ENCODE measurements at places on chromosomes 5 and 9.

- no peak for DNase-seq
Observed at GRCh38 chr5:102758576-102758975, 3.5 kb downstream of the PAM start.

DNA sequence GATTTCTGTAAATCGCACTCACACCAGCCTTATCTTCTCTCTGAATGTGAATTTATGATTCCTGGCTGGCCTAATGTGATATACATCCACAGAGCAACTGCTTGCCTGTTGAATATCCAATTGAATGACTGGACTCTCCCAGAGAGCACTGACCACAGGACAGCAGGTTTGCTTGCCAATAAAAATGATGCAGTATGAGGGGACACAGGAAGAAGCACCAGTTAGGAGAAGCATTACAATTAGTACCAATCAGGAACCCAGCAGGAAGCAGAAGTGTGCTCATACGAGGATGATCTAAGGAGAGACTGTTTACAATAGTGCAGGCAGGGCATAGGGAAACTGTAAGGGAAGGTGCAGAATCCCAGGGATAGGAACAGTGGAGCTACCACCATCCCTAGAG is 127.2 kb upstream of the ZNF366 start:
- DNase-seq, result no peak

DNA sequence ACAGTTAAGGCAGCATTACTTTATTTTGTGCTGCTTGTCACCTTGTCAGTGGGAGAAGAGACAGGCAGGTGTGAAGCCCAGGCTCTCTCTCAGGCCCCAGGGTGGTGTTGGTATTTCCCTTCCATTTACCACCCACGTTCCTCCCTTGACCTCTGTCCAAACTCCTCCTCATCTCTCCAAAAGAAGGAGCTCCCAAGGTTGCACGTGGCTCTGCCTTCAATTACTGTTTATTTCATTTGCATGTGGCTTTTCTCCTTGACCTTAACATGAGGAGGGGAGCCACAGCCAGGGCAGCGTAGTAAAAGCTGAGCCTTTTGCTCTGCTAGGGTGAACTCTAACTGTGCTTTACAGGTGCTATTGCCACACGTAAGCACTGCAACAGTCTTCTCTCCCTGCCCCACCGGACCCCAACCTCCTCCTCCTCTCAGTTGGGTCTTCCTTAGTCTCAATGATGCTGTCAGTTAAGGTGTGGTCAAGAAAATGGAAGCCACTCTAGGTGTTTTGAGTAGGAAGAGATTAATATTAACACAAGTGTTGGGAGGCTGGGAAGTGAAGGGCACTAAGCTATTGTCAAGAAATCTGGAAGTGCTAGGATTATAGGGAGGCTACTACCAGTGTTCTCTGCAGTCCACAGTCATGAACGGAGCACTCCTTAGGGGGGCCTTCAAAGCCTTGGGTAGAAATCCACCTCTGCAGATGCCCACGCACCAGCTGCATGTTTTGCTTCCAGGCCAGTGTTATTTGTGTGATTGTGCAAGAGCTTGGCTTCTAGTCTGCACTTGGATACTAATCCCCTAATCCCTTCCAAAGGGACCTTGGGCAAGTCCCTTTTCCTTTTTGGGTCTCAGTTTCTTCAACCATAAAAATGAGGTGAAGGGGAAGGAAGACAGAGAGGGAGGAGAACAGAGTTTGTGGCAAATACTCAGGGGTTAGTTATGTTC is 3.9 kb upstream of the ALDH1B1 start:
- no peak for DNase-seq

DNA sequence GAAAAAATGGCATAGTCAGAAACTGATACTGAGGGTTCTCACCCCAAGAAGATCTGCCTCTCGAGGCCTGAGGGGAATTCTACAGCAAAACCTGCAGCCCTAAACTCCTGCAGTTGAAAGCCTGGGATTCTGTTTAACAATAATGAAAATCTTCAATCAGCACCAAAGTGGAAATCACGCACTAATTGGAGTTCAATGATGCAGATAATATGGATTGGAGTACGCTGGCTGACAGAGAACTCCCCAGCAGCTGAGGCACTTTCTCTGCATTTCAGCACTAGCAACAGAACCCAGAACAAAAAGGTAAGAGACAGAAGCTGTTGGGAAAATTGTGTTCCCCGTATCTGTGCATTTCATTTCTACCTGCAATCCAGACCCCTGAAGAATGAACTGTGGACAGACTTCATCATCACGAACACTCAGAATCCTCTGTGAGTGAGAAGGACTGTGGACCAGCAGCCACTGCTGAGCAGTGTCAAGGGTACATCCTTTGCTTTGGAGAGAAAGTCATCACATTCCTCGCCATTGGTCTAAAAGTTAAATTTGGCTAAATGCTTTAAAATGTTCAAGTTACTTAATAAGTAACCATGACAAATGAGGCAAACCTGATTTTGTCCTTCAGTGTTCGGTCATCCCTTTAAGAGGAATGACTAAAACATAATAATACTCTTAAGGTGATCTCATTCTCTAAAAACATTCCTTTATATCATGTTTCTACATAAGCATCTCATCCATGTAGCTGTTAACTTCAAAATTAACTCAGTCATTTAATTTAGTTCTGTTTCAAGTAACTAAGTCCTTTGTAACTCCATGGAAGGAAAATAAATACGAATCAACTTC is 126.1 kb downstream of the GAS1 start:
- no peak for DNase-seq

DNA sequence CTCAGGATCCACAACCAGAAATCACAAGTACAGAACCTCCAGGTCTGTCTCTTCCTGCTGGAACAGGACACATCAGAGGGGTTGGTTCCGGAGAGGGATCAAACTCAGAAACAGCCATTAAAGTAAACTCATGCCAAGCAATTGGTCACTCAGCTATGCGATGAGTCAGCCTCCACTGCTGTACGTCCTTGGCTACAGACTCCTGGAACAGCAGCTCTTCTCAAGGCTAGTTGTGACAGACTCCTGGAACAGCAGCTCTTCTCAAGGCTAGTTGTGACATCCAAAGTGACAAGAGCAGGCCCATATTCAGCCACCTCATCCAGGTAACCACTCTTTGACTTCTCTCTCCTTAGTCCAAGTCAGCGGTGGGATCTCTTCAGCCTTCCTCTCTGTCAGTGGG is at the start of gene SPINK13:
Gene SPINK13, plus strand, starts transcription at position 229 of the 400 bp plus-strand sequence. CDS start 1,279 bp downstream, outside the sequence.
- no peak for DNase-seq

- no peak for DNase-seq
Observed at GRCh38 chr5:145341842-145342241, 493.3 kb downstream of the PRELID2 start.

DNA sequence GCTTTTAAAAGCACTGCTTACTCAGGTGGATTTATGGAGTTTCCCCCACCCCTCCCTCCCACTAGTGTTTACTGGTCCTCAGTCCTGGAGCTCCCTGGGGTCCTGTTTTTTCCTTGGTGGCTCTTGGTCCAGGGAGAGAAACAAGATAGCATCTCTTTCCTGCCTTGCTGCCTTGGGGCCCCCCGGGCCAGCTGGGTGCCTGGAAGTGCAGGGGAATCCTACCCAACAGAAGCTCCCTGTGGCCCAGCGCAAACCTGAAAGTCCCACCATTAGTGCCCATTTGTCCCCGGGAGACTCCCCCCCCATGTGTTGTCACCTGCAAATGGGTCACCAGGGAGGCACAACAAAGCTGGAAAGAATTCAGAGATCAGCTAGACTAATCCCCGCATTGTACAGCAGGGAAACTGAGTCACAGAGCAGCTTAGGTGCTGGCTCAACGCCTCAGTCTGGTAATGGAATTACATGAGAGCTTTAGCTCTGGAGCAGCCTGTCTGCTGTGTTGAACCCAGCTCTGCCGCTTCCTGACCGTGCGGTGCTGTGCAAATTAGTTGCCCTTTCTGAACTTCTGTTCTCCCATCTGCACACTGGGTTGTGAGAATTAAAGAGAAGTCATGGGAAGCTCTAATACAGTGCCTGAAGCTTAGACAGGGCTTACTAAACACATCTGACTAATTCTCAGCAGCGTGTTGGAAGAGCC is 38.2 kb downstream of the DAB2IP start:
- no peak for DNase-seq

GRCh38 chr9:132239999-132240840 is 78.4 kb downstream of the NTNG2 start:
- no peak for DNase-seq

DNA sequence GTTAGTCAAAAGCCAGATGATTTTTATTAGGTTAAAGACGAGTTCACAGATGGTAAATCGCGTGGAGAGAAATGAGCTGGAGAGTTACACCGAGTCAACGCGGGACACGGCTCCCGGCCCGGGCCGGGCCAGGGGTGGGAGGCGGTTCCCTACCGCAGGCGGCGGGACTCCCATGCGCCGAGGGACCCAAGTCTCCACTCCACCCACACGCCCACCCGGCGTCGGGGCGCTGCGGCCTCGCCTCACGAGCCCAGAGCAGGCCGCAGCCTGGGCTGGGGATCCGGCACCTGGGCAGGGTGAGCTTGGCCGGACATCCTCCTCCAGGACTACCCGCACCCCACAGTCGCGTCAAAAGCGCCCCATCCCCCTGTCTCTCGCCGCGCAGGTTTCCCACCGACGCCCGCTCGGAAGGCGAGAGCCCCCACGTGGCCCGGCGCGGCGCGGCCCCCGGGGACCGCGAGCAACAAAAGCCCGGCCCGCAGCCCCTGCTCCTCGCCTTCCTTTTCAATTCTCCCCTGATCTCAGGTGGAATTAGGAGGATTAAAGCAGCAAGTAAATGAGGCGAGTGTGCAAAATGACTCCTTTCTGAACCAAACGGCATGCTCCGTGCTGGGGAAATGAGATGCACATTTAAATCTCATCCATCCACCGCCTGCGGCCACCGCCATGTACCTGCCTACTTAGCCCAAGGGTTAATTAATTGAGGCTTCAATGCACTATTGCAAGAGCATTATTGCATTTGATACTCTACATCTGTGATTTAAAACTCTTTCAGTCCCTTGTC is 196.5 kb upstream of the TBCA start:
- peak; percentile 17 for DNase-seq

Measured in erythroblast (primary cell).